ENCODE measurements at places on chromosomes 7 and 10. TPM values are rescaled to one million over a fixed set of nuclear protein-coding genes. Genes with fewer than 3 reads are reported as not detected.

DNA sequence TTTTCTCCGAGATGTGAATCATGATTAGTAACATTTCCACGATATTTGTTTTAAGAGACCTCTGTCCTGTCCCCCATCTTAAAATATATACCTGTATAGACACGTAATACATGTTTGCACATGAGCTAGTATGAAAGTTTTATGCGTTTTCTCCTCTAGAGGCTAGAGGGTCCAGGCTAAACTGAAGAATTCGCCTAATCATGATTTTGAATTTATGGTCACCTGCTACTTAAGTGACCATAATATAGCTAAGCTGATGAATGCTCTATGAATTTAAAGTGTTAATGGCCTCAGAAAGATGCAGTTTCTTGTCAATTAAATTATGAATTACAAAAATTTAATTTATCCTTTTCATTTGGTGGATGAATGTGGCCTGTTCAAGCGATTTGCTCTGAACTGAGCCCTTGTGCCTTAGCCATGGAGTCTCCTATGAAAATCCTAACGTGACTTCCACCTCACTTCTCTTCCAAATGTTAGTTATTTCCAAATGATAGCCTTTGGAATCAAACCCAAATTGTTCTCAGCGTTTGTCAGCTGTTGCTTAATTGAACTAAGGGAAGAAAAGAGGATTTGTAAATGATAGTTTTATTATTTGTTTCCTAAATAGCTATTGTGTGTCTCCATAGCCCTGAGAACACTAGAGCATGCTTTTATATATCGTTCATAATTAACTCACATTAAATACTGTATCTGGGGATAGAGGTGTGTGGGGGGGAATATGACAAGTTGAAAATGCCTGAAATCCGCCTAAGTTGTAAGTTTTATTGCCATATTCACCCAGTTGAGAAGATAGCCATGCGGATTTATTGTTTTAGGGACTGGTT, 2.3 kb downstream of the CELF2 start:
- no peaks in the 10 kb centered on the region for H3K27me3 ChIP-seq
- no peaks in the 10 kb centered on the region for H3K36me3 ChIP-seq
- no peak overlapping the region for H3K27ac ChIP-seq
- H3K4me1 ChIP-seq: no peaks in the 10 kb centered on the region
- no peak overlapping the region for H3K4me3 ChIP-seq

Gene CYP2C8
- total RNA-seq: 1.2 TPM

DNA sequence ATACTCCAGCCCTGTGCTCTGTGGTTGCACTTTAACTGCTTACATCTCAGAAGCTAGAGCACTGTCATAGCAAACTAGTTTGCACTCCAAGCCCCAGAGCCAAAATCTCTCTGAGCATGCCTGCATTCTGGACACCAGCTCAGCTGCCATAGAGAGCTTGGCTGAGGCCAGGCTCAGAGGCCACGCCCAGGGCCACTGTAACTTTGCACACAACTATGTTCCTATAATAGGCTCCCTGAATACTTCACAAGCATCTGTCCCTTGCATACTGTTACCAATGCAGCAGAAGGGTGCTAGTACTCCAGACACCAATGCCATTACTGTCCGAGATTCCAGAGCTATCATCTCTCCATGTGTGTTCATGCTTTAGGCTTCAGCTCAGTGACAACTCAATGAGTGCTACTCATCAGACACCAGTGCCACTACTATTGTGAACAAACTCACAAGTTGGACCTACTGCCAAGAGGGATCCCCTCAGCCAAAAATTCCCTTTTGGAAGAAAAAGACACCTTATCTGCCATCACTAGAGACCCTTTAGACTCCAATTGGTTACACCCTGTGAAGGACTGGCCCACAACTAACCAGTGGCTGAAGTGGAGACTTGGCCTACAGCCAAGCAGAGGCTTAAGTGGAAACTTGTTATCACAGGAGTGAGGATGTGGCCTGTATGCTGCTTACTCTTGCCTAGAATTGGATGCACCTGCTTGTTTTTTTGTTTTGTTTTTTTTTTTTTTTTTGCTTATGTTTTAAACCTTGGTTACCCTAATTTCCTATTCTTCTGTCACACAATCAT, 211.6 kb upstream of the MAGI2 start:
- no peak for DNase-seq
- no peaks in the 10 kb centered on the region for H3K36me3 ChIP-seq
- no peaks in the 10 kb centered on the region for H3K4me1 ChIP-seq
- no peak overlapping the region for H3K4me3 ChIP-seq

Gene ABCB8
- total RNA-seq: 26.7 TPM

DNA sequence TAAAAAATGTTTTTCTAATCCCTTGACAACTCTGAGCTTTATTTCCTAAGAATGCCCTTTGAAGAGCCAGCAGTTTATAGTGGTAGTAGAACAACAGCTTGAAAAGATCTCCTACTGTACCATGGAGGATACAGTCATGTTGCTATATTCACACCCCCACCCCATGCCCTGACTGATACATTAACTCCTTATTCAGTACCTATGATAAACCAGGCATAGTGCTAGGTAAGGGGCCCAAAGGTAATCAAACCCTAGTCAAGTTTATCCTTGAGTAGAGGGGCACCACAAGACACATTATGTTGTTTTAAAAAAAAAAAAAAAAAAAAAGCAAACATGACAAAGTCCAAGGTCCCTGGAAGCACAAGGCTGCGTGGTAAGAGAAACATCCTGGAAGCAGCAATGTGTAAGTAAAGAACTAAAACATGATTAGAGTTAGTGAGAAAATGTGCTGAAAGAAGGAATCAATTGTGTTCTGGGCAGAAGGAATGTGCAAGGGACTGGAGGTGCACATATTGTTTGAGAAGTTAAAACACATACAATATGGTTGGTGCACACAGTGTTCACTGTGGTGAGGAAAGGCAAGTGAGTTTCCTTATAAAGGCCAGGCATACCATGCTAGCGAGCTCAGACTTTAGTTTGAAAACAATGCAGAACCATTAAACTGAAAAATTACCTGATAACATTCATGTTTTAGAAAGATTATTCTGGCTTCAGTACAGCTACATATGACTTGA, 51.2 kb downstream of the PDE1C start:
- H3K27ac ChIP-seq: no peak overlapping the region
- H3K27me3 ChIP-seq: no peaks in the 10 kb centered on the region
- no peaks in the 10 kb centered on the region for H3K4me1 ChIP-seq
- no peak for DNase-seq
- H3K36me3 ChIP-seq: no peaks in the 10 kb centered on the region

GRCh38 chr10:133258818-133259601, 17.7 kb downstream of the ADAM8 start:
- H3K36me3 ChIP-seq: no peaks in the 10 kb centered on the region
- H3K27me3 ChIP-seq: no peaks in the 10 kb centered on the region
- no peak overlapping the region for H3K4me3 ChIP-seq
- peak; percentile 70 for DNase-seq
- peaks cover 37% of the 10 kb centered on the region for H3K4me1 ChIP-seq

DNA sequence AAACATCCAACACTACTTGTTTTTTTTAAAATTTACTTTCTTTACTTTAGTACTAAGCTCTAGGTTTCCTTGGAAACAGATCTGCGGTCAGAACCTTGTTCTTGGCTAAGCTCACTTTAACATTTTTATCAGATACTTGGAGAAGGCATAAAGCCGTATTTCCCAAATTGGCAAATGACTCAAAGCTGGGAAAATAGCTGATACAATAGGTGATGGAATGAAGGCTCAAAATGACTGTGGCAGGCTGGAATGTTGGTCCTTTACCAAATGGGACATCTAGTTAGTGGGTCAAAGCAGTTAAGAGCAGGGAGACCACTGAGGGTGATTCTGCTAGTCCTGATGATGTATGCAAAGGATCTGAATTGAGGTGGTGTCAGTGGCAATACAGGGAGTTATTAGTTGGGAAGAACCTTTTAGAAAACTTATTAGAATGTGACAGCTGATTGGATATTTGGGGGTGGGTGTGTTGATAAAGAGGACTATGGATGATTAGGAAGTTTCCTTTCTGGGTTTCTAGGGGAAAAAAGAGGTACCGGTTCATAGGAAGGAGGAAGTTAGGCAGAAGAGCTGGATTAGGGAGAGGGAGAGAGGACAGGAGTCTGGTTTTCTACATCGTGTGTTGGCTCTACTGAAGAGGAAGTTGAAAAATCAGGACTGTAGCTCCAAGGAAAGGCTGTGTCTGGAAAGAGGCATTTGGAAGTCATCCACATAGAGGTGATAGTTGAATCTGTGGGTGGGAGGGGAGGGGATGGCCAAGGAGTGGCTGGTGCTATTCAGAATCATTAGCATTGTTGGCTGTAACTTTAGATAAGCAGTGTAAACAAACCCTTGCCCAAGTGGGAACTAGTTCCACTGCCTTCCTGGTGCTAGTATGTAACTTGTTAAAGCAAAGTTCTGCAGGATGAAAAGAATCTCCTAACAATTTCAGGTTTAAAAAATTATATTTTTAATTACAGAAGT, 13.1 kb downstream of the PLCE1 start:
- peaks cover 8% of the 10 kb centered on the region for H3K4me1 ChIP-seq
- no peak overlapping the region for H3K4me3 ChIP-seq
- H3K27me3 ChIP-seq: no peaks in the 10 kb centered on the region
- DNase-seq: peak; percentile 80
- H3K27ac ChIP-seq: peak overlapping the region; percentile 76

DNA sequence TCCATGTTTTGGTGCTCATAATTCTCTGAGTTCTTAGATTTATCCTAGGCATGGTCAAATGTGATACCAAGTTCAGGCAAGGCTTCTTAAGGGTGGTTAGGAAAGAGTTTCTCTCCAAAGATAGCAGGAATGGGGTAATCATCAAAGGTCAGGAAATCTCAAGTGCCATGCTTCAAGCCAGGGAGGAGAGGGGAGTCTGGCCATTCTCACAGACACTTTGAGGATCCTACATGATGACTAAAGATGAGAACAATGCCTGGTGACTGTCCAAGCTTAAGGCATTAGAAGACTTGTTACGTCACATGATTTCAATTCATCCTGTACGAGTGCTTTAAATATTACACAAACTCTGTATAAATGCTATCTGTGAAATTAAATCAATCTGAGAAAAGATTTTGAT, 59.4 kb downstream of the POM121L12 start:
- H3K36me3 ChIP-seq: no peaks in the 10 kb centered on the region
- H3K4me3 ChIP-seq: no peak overlapping the region
- H3K27me3 ChIP-seq: no peaks in the 10 kb centered on the region
- H3K27ac ChIP-seq: no peak overlapping the region
- no peak for DNase-seq

Gene VIPR2
- 1.3 TPM for total RNA-seq

Gene TMEM72
- 14.5 TPM for total RNA-seq

GRCh38 chr7:99615989-99616358, 772 bp upstream of the ZSCAN25 start:
- peak overlapping the region; percentile 93 for H3K4me3 ChIP-seq
- H3K36me3 ChIP-seq: no peaks in the 10 kb centered on the region
- DNase-seq: no peak
- H3K27me3 ChIP-seq: no peaks in the 10 kb centered on the region
- peaks cover 5% of the 10 kb centered on the region for H3K4me1 ChIP-seq

Measured in colonic mucosa (tissue), 4 donors.